Left colon (tissue), 2 donors: ENCODE measurements at places on chromosomes 7 and 10. TPM values are rescaled to one million over a fixed set of nuclear protein-coding genes. Genes with fewer than 3 reads are reported as not detected.

The OR2A7 gene
- 29.5 TPM for total RNA-seq

The CHRM2 gene
- total RNA-seq = 1.1 TPM

The MEPCE gene
- 30.2 TPM for total RNA-seq

The INA gene
- 0.18 TPM for total RNA-seq

The CPN1 gene
- not detected for total RNA-seq

The AUTS2 gene
- total RNA-seq = 43.3 TPM

The SPDYE6 gene
- not detected for total RNA-seq

The IDI2 gene
- not detected for total RNA-seq

- no peak for DNase-seq
Measured at GRCh38 chr10:1188558-1189135, 132.5 kb downstream of the WDR37 start.

DNA sequence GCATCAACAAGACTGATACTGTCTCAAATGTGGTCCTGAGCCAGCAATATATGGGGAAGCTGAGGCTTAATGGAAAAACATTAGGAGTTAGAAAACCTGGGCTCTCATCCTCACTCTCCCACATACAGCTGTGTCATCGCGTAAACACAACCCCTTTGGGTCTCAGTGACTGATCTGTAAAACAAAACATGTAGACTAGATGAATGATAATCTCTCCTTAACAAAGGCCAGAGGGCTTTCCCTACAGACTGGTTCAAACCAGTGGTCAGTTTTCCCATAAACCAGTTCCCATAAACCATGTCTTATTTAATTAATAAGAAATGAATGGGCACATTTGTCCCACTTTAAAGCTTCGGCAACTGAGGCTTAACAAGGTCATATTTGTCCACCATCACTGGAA is 48.1 kb downstream of the OSBPL3 start:
- no peak for DNase-seq

DNA sequence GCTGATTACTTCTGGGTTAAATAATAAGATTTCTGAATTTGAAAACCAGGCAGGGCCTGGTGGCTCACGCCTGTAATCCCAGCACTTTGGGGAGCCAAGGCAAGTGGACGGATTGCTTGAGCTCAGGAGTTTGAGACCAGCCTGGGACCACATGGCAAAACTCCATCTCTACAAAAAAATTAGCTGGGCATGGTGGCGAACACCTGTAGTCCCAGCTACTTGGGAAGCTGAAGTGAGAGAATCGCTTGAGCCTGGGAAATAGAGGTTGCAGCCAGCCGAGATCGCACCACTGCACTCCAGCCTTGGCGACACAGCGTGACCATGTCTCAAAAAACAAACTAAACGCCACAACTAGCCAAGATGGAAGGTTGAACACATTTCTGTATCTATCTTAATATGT is 3.5 kb downstream of the CYCS start:
- no peak for DNase-seq

DNA sequence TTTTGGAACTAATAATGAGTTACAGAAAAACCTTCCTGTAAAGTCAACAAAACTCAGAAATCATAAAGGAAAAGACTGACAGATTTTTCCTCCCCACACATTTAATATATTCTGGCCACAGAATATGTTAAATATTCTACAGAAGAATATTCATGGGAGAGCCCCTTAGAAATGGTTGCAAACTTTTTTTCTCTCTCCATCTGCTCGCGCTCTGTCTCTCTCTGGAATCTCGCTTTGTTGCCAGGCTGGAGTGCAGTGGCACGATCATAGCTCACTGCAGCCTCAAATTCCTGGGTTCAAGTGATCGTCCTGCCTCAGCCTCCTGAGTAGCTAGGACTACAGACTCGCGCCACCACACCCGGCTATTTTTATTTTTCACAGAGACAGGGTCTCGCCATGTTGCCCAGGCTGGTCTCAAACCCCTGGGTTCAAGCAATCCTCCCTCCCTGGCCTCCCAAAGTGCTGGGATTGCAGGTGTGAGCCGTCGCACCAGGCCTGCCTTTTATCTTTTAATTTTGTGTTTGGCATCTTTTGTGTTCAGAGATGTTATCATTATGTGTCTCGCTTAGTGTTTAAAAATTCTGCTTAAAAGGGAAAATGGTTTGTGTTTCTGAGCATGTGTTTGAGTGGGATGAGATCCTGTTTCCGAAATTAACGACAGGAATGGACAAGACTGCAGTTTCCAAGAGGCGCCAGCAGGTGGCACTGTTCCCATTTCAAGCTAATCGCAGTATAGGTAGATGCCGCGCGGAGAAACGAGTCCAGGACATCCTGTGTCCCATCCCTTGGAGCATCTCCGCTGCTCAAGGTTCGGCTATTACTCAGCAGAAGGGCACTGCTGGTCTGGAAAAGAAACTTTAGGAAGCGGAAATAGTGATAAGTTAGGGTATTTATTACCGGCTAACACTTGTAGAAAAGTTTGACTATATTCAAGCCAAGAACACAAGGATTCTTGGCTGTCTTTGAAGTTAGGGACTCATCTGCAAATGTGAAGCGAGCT is 23.1 kb upstream of the ST7 start:
- DNase-seq = peak; percentile 61

DNA sequence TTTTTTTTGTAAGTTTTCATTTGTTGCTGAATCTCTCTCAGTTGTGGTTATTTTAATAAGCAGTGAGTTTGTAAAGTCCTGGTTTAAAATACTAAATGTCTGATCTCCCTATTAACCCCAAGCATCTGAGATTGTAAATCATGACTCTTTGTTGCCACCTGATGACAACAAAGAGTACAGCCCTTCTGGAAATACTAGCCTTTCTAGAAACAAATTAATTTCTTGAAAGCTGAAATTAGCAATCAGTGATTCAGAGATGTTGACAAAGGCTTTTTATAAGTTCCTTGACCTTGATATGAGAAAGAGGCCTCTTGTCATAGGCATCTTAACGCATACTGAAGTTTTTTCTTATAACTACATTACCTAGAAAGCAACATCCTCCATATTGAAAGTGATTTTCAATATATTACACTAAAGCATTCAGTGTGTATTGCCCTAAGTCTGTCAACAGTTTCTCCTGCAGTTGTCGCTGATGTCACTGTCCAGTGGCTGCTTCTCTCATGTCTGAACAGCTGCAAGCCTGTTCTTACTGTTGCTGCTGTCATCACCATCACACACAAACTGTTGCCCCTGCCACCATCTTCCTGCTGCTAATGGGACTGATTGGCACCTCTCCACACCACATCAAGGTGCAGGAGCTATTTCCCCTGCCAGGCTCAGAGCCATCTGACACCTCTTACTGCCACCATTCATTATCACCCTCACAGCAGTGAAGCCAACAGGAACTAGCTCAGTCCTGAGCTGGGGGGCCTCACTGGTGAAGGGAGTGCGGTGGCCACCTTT is 95.1 kb upstream of the LRGUK start:
- no peak for DNase-seq

GRCh38 chr10:2861632-2862210 is 205.6 kb upstream of the PFKP start:
- no peak for DNase-seq

DNA sequence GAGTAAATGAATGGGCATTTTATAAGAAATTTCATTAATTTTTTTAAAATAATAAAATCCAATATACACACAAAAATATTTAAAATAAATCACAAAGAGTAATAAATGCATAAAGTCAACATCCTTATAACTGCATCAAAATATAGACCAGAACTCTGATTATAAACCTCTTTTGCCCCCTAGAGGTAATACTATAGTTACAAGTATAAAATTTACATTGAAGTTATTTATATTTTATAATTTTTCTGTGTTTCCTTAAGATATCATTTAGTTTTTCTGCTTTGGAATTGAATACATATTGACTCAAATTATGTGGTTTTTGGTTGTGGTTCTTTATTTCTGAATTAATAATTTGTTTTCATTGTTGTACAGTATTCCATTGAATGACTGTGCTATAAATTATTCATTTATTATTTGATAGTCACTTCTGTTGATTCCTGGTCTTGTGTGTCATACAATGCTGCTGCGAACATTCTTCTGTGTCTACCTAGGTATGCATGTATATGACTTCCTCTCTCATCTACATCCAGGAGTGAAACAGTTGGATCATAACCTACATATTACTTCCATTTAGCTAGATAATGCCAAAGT is 673.6 kb downstream of the IPMK start:
- DNase-seq = no peak

GRCh38 chr7:85156661-85157208 is 30.1 kb downstream of the SEMA3D start:
- DNase-seq = no peak

- no peak for DNase-seq
Measured at GRCh38 chr10:19651549-19651948, 164.7 kb upstream of the PLXDC2 start.

GRCh38 chr7:4919969-4920766 is 36.7 kb upstream of the RADIL start:
- DNase-seq = no peak

DNA sequence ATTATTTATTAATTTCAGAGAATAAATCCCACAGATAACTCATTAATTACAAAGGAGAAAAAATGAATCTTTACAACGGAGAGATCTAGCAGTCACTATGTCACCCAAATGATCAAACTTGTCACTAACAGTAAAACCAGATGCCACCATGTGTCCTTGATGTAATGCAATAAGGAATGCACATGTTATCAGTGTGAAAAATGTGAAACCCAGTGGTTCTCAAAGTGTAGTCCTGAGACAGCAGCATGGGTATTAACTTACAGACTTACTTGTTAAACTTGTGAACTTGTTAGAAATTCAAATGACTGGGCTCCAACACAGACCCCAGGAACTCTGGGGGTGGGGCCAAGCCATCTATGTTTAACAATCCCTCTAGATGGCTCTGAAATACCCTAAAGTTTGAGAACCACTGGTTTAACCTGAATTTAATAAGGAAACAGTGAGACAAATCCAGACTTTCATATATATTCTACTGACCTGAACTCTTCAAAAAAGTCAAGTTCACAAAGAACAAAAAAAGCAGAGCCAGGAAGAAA is 77.4 kb downstream of the RNLS start:
- DNase-seq = no peak

- DNase-seq = no peak
Measured at GRCh38 chr7:124566583-124566982, 199.0 kb downstream of the GPR37 start.

DNA sequence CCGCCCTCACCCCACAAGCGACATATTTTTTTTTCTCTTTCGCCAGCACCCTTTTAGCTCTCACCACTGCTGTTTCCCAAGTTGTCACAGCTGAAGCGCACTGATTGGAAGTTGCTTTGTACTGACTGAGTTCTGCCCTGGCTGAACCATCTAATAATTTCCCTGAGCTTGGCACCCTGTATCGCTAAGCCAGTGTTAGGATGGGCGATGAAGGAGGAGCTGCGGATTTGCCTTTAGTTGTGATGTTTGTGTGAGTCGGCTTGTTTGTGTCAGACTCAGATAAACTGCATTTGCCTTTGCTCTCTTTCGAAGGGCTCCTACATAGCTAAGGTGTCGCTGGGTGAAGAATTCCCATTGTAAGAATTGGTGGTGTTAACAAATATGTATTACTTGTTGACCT is 1.3 kb upstream of the ATXN7L1 start:
- no peak for DNase-seq

GRCh38 chr10:86003201-86003621 is 363.4 kb downstream of the GRID1 start:
- no peak for DNase-seq

DNA sequence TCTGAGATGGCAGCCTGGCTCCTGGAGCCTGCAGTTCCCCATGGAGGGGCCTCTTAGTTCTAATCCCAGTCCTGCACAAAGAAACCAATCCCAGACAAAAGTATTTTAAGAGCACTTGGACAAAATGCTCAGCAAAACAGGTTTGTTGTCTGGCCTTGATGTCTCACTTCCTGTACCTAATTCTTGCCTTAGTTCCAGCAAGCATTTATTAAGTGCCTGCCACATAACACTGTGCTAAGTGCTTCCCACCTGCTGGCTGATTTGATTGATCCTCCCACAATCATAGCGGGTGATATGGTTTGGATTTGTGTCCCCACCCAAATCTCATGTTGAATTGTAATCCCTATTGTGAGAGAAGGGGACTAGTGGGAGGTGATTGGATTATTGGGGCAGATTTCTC is 65.7 kb upstream of the HABP2 start:
- DNase-seq = no peak

DNA sequence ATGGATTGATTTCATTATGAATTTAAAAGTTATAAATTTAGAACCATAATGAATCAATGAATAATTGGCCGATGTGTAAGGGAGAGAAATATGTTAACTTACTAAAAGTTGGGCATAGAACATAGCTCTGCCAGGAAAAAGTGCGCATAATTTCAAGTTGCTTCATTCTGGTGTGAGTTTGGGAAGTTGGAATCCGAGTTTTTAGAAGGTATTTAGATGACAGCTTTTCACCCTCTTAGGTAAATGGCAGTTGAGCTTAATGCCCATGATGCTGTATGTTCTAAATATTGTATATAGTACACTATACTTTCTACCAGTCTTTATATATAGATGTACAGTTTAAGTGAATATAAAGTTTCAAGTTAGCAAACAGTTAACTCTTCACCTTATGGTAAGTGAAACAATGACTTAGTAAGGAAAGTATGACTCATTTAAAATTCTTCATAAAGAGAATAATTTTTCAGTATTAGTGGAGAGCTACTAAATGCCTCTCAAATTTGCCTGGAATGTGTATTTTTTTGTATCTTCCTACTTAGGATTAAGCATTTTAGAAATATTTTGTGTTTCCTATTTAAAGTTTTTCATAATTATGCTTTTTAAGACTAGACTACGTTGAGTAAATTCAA is 1.6 kb downstream of the C1GALT1 start:
- DNase-seq = no peak

DNA sequence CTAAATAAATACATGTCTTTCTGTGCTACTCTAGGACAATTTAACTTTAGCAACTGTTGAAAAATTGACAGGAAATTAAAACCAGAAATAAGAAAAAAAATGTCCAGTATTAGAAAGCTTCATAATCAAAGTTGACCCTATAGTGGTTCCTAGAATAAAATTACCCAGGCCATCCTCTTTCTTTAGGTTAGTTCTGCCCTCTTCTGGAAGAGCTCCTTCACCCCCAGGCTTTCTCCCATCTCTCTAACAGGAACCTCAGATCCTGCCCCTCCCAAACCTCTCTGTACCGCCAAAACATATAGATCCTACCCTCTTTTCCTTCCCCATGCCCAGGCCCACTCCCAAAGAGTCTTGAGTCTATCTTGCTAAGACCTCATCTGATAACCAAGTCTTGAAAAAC is 159.4 kb upstream of the CDK1 start:
- DNase-seq = no peak

- no peak for DNase-seq
Measured at GRCh38 chr10:3502673-3503072, 282.3 kb downstream of the KLF6 start.

- no peak for DNase-seq
Measured at GRCh38 chr7:29247224-29247962, 52.8 kb downstream of the CHN2 start.

DNA sequence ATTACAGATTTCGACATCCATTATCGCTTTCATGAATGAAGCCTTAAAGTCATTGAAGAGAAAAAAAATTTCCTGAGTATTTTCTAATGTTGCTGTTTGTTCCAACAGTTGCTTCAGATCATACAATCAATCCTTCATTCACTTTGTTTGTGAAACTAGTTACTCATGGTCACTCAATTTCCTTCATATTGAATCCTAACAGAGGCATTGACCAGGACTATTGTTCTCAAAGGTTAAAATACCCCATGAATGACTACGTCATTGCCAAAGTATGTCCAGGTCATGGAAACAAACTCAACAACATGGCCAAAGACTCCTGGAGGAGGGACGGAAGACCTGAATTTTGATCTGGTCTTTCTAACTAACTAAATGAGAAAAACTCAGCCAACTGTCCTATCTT is 54.0 kb upstream of the ABCB5 start:
- no peak for DNase-seq
